ENCODE measurements at places on chromosomes 1 and 21. TPM values are rescaled to one million over a fixed set of nuclear protein-coding genes. Genes with fewer than 3 reads are reported as not detected.

- DNase-seq, result no peak
These were observed 8.1 kb upstream of the MMP23B start for GRCh38 chr1:1623631-1624442.

DNA sequence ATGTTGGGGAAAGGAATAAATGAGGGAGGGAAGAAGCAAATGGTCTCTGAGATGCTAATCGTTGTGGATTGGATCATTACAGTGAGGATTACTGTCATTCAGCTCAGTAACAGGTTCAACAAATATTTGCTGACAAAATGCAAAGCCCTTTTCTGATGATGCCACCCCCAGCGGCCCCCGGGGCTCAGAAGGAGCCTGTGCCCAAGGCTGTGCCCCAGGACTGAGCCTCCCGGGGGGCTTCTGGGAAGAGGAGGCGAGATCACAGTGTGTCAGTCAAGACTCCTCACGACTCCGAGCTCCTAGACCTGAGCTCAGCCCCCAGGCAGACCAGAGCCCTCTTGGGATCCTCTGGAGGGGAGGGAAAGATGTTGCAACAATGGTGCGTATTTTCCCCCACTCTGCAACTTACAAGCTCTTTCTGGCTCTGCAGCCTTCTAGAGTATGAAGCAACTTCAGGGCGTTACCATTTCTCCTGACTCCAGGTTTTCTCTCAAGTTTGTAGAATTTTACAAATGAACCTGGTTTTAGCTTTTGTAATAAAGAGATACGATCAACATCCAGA lies 20.8 kb downstream of the EPHA8 start:
- no peak for DNase-seq

- no peak for DNase-seq
These were observed 102.4 kb upstream of the IGSF21 start for GRCh38 chr1:18005238-18005637.

The HMGN2 gene
- 722 TPM for total RNA-seq
